Stimulated activated CD4-positive, alpha-beta T cell treated with anti-CD3 and anti-CD28 coated beads, Interleukin-2, amount 100 ng/mL, for 4 hours (primary cell): ENCODE measurements at places on chromosomes 16 and 17.

- DNase-seq = no peak
Measured at GRCh38 chr16:53614346-53614745, 89.3 kb downstream of the RPGRIP1L start.

- DNase-seq = no peak
Measured at GRCh38 chr17:44548376-44549230, 8.7 kb upstream of the FZD2 start.

DNA sequence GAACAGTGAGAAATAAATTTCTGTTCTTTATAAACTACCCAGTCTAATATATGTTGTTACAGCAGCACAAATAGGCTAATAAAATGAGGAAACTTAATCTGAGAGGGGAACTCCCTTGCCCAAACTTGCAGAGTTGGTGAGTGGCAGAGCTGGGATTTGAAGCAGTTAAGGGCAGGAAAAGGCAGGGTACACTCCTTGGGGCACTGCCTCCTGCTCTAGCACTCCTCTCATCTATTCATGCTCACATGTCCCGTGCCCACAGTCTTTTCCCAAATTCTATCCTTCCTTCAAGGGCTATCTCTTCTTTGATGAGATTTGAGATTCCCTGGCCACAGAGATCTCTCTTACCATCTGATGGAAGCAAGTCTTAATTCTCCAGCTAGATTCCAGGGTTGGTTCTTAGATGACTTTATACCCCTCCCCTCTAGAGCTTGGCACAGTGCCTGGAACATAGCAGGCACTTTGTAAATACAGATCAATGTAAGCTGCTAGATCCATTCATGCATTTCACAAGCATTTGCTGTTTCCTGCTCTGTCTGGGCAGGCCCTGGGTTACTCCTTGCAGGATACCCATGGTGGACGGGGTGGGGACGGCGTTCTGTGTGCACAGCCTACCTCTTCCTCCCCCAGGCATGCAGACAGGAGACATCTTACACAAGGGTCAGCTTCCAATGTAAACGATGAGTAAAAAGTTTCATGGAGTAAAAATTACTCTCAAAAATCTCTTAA lies 39.2 kb upstream of the ABCC12 start:
- no peak for DNase-seq

DNA sequence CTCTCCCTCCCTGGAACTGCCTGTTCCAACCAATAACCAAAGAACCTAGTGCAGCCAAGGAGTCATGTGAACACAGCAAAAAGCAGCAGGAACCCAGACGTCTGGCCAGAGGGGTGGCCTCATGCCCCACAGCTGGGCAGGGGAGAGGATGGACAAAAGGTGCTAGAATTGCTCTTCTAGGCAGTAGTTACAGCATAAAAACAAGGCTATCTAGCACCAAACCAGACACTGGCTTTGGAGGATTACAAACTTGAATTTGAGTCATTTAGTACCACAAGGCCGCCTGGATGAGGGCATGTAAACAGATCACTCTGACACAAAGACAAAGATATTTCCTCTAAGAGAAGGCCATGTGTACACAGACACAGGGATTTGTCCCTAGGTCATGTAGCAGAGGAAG lies 423.3 kb upstream of the MAF start:
- no peak for DNase-seq

GRCh38 chr17:34131386-34131785 lies 123.7 kb upstream of the CCL2 start:
- no peak for DNase-seq

- DNase-seq = no peak
Measured at GRCh38 chr17:73234736-73235135, 26.9 kb downstream of the CPSF4L start.

GRCh38 chr16:23213831-23214230 lies 31.3 kb downstream of the SCNN1G start:
- no peak for DNase-seq

DNA sequence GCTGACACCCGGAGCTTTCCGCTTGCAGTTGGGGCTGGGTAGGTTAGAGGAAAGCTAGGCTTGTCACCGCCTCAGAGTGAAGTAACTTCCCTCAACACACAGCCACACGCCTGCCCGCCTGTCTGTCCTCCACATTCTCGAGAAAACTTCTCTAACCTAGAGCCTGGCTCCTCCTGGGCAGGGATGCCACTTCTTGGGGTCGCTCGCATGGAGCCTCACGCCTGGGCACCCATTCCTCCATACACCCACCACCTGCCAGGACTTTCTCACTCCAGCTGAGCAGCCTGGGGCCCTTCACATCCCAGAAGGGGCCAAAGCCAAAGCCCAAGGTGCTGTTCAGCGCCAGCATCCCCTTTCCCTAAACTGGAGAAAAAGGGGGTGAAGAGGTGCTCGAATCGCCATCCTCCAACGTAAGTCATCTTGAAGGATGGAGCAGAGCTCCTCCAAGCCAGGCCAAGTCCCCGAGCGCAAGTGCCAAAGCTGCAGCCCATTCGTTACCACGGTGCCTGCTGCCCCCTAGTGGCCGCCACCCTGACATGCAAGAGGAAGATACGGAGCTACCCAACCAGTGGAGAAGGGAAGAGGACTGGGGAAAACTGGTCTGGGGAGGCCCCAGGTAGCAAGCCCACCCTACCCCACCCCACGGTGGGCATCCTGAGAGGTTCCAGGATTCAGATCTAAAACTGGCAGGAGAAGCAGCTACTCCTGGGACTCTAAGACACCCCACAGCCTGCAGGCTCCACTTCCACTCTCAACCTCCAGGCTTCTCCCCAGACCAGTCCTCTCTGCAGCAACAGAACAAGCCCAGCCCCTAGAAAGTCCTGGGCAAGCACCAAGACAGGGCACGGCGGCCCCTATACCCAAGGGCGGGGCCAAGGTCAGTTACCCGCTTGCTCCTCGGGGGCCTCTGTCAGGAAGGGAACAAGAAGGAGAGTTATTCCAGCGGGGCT lies 63.1 kb downstream of the MYO18A start:
- DNase-seq = peak; percentile 64

GRCh38 chr17:66467766-66468165 lies 165.4 kb downstream of the PRKCA start:
- DNase-seq = no peak

- no peak for DNase-seq
Measured at GRCh38 chr17:77466140-77466539, 325.4 kb downstream of the SEC14L1 start.

GRCh38 chr16:1749152-1750117 lies 21.9 kb downstream of the NME3 start:
- no peak for DNase-seq

- no peak for DNase-seq
Measured at GRCh38 chr16:73176577-73177013, 128.7 kb upstream of the ZFHX3 start.

DNA sequence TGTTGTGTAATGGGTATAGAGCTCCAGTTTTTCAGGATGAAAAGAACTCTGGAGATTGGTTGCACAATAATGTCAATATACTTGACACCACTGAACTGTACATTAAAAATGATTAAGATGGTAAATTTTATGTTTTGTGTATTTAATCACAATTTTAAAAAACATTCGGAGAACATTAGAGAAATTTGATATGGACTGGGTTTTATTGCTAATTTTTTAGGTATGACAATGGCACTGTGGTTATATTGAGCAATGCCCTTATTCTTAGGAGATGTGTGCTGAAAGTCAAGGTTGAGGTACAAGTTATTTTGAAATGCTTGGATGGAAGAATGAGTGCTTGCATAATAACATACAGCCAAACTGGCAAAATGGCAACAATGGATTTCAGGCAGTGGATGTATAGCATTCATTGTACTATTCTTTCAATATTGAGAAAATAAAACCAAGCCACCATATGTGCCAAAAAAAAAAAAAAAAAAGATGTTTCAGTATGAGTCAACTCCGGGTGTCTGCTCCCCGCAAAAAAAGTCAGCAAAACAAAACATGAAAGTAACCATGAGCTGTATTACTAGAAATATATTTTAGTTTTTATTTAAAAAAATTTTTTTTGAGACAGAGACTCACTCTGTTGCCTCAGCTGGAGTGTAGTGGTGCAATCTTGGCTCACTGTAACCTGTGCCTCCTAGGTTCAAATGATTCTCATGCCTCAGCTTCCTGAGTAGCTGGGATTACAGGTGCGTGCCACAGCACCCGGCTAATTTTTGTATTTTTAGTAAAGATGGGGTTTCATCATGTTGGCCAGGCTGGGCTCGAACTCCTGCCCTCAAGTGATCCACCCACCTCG lies 19.8 kb downstream of the HOXB1 start:
- DNase-seq = peak; percentile 16

- no peak for DNase-seq
Measured at GRCh38 chr17:17685775-17686291, 4.6 kb downstream of the RAI1 start.

DNA sequence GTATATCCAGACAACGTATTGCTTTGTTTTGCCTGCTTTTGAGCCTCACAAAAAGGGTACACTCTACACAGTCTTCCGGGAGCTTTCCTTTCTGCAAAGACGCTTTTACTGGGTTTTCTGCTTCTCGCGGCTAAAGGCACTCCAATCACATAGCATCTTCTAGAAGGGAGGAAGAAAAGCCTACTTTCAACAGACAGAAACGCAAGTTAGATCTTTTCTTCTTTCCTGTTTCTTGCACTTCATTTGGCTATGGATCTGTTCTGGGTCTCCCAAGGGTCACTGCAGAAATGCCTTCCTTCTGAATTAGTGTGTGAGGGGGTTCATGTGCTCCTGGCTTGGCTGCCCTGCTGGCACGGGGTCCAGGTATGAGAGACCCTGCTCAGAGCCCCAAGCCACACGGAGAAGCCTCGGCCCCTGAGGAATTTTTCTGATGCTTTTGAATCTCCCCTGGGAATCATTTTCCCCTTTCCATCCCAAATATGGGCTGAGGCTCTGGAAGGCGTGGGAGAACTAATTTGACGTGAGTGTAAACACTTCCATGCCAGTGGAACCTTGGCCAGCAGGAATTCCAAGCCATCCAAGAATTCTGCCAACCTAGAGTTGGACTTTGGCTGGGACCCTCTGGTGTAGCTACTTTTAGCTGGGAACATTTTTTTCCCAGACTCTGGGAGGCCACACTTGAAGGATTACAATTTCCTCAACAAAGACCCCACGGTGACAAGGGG lies 49.6 kb upstream of the NKD1 start:
- DNase-seq = no peak

DNA sequence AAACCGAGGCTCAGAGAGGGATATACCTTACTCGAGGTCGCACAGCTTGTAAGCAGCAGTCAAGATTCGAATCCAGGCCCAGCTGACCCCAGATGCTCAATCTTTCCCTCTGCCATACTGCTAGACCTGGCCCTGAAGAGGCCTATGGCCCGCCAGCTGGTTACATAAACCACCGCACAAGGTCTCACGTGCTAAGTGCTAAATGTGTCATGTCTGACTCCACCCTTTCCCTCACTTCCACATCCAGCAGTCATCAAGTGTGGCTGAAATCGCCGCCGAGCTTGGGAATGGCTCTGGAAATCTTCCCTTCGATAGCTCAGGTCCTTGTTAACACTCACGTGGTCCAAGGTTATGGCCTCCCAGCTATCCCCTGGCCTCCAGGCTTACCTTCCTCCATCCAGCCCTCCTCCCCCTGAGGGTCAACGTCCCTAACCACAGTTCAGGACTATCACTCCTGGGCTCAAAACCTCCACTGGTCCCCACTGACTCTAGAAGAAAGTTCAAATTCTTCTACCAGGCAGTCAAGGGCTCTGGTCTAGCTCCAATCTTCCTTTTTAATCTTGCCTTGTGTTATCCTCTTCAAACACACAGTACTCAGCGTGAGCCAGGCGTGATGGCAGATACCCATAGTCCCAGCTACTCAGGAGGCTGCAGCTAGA lies 3.5 kb downstream of the ZBTB4 start:
- no peak for DNase-seq

- no peak for DNase-seq
Measured at GRCh38 chr16:85675251-85675874, 13.4 kb downstream of the GINS2 start.
